ENCODE measurements at places on chromosomes 13 and 19.

- no peak for DNase-seq
Measured at GRCh38 chr13:113364311-113364889, 470 bp upstream of the GRTP1 start.

DNA sequence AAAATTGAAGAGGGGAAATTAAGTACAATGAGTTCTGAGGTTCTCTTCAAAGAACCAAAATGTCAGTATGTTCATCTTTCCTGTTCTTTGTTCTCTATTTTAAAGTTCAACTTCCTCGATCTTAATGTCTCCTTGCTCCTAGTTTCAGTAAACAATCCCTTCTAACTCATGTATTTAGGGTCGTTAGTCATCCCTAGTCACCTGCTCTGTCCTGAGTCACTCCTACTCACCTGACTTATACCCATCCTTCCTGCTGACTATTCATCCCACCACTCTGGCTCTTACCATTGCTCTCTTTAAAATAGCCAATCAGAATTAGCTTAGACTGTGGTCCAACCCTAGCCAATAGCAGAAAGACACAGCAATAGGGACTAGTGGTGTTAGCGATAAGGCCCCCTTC lies 24.3 kb downstream of the ZNF90 start:
- no peak for DNase-seq

- DNase-seq, result no peak
Measured at GRCh38 chr13:66483712-66484111, 746.4 kb downstream of the PCDH9 start.

- DNase-seq, result no peak
Measured at GRCh38 chr13:77285098-77285497, 41.8 kb downstream of the MYCBP2 start.

GRCh38 chr13:35988648-35989081 lies 142.5 kb downstream of the DCLK1 start:
- peak; percentile 25 for DNase-seq

- no peak for DNase-seq
Measured at GRCh38 chr19:40147338-40147692, 43.9 kb upstream of the MAP3K10 start.

DNA sequence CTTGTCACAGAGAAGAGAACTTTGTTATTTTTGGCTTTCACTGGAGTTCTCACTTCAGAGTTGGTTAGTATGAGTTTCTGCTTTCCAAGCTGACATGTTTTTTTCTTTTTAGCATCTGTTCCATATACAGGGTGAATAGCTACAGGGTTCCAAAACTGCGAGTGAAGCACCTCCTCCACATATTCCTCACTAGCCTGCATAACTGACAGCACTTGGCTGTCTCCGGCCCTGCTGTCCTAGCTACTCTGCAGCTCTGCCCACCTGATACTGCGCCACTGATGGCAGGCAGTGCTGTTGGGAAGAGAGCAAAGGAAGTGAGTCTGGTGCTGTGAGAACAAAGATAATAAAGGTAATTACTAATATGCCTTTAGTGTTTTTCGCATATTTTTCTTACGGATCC lies 6.8 kb downstream of the ATP8A2 start:
- DNase-seq, result no peak

- DNase-seq, result no peak
Measured at GRCh38 chr19:33554391-33554790, 32.8 kb upstream of the PEPD start.
